Stimulated activated CD8-positive, alpha-beta memory T cell treated with anti-CD3 and anti-CD28 coated beads, Interleukin-2, amount 100 ng/mL, for 1 hour (primary cell): ENCODE measurements at places on chromosomes 5 and 9.

GRCh38 chr5:136185974-136186665, 6.8 kb downstream of the SMIM32 start:
- no peak for DNase-seq

GRCh38 chr9:91117959-91118703, 243.6 kb downstream of the AUH start:
- DNase-seq, result no peak

DNA sequence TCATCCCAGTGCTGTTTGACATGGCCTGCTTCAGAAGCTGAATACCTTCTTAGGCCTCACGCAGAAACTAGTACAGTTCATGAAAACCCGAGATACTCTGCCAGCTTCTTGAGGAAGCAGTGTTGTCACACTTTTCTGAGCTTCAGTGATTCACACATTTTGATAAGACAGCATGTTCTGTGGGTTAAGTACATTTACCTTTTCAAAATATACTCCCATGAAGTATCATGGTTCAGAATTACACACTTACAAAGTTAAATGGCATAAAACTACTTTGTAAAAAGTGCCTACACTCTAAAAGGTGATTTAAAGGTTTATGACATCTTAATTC, 56.9 kb downstream of the VCAN start:
- no peak for DNase-seq

GRCh38 chr5:16855485-16855884, 80.6 kb downstream of the MYO10 start:
- no peak for DNase-seq

- no peak for DNase-seq
These were observed 134.6 kb upstream of the TUT7 start for GRCh38 chr9:86488794-86489193.

DNA sequence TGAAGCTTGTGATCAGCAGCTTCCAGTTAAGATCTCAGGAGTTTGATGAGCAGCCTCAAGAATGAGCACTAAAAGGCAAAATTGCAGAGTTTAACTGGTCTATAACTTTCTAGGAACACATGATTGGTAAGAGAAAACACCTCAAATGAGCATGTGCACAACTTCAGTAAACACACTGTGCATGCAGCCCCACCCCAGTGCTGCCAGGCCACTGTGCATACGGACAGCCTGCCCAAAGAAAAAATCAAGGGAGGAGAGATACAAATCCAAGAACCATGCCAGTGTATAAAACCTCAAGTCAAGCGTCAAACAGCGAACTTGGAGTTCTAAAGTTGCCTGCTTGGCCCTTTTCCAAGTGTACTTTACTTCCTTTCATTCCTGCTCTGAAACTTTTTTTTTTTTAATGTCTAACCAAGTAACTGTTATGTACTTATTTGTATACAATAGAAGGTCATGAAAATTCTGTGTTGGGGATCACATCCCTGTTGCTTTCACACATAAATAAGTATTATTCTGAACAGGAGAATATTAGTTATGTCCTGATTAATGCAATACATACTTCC, 125.6 kb upstream of the TSLP start:
- no peak for DNase-seq

GRCh38 chr5:88144219-88145001, 124.2 kb downstream of the TMEM161B start:
- DNase-seq, result no peak

GRCh38 chr5:178632285-178632684, 5.4 kb upstream of the CLK4 start:
- no peak for DNase-seq

DNA sequence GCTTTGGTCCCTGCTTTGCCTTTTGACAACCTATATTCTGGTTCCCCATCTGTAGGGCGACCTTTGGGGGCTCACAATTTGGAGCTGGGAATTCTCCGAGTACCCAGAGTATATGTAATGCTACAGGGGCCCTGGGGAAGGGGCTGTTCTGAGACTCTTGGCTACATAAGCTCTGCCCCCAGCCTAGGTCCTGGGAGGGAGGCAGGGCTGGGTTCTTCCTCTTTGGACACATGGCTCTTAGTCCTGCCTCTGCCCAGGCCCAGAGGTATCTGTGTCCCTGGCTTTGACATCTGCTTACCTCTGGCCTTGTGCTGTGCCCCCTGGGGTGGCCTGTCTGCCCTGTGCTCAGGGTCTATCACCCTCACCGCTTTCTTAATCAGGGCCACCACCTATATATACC, 181.6 kb downstream of the CACNA1B start:
- DNase-seq, result no peak

- DNase-seq, result no peak
These were observed 343.4 kb upstream of the CDH6 start for GRCh38 chr5:30849931-30850710.

DNA sequence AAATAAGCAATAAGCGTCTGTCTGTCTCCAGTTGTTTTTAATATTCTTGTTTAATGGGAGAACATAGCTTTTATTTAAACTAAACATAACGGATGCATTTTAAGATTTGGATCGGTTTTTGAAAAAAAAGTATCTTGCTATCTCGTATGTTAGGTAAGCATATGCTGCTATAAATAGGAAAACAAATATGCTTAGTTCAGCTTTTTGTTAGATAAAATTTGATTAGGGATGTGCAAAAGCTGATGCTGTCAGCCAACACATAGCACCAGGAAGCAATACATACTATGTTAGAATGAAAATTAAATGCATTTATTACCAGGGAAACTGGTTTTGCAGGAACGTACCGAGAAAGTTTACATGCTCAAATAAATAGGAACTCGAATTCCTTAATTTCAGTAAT, 843.1 kb upstream of the WWC1 start:
- DNase-seq, result no peak

DNA sequence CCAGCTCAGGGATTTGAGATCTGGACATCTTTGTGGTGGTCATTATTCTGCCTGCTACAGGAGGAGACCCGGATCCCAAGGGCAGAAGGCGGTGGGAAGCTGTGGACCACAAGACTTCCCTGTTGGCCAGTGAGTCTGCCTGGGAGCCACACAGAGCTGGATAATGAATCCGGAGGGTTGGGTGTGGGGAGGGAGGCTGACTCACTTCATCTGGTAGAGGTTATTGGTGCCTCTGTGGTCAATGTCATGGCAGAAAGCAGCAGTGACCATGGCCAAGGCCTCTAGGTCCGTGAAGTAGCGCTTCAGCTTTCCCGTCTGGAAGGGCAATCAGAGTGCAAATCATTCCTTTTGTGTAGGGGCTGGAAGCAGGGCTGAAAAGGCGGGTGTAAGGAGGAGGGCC, 58.5 kb downstream of the PDE6A start:
- no peak for DNase-seq

DNA sequence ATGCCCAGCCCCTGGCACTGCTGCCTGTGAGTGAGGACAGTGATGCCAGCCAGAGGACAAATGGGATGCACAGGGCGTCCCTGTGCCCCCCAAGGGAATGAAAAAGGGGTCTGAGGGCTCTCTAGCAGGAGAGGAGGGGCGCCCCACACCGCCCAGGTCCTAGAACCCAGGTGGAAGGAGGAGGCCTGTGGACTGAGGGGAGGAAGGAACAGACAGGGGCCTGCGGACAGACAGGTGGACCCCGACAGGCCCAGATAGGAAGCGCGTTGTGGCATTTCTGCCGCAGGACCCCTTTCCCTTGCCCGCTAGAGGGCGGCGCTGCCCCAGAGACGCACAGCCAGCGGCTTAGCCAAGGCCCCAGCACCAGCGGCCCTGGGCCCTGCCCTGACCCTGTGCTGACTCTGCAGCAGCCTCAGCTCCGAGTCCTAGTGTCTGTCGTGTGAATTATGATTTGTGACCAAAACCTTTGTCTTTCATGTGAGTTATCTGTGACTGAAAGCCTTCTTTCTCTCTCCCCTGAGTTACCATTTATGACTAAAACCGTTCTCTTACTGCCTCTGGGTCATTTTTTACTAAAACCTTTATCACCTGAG, 30.7 kb downstream of the TRIP13 start:
- DNase-seq, result peak; percentile 38

DNA sequence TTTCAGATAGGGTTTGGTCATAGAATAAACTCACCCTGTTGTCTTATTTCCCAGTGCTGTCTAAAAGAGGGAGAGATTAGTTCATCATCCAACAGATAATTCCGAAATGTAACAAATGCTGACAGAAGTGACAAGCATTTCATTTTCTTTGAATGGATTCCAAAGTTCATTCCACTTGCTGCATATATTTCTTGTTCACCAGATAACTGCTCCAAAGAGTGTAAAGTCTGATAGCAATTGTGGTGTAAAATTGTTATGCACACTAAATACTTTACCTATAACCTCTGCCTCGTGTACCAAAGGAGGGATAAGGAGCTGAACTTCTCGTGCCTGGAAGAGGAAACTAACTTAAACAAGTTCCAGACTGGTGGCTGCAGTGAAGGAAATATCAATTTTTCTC, 290.0 kb upstream of the ADAMTSL1 start:
- no peak for DNase-seq

DNA sequence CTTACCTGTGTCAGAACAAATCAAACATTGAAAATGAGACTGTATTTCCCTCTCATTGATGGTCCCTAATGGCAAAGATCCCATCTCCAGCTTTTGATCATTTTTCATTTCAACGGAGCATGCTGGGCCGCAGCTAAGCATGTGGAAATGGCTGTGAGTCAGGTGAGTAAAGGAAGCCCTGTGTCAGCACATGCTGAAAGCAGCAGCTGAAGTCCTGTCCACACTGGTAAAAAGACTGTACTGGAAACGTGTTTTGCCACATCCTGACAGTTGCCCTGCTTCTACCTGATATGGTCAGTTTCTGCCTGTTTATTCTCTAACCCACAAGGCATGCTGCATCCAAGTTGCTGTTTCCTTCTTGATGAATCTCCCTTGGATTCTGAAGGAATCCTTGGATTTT, 330.1 kb downstream of the EFNA5 start:
- DNase-seq, result no peak

- no peak for DNase-seq
These were observed 945.2 kb upstream of the PTPRD start for GRCh38 chr9:11558043-11558442.

GRCh38 chr5:139881143-139881733, 85.6 kb downstream of the PSD2 start:
- DNase-seq, result no peak

DNA sequence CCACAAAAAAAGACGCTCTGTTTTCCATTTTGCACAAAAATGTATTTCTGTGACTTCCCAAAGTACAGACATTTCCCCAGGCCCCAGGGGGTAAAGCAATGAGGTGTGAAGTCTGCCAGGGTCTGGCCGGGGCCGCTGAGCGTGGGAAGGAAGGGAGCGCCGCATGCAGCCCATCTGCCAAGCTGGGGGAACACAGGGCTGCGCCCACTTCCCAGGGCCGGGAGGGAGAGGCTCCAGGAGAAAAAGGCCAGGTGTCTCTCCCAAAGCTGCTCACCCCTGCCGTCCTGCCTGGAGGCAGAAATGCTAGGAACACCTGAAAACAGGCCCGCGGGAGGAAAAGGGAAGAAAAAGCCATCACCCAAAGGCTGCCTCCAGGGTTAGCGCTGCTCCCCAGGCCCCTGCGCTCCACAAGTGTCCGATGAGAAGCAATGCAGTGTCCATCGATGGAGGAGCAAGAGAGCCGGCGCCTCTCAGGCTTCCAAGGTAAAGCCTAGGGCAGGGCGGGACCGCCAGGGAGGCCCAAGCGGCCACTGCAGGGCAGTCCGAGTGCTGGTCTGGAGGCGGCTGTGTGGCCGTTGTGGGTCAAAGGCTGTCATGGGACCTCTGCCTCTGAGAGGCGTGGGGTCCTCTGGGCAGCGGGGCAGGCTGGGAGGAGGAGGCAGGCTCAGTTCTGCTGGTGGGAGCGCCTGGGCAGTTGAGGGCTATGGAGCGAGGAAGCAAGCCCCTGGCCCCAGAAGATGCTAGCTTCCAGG, 6.0 kb upstream of the ZDHHC12 start:
- DNase-seq, result no peak

GRCh38 chr5:34666392-34667080, 10.4 kb downstream of the RAI14 start:
- no peak for DNase-seq

GRCh38 chr5:180336234-180337020, 16.7 kb downstream of the GFPT2 start:
- no peak for DNase-seq

GRCh38 chr5:119285070-119285916, 70.5 kb upstream of the TNFAIP8 start:
- DNase-seq, result no peak

DNA sequence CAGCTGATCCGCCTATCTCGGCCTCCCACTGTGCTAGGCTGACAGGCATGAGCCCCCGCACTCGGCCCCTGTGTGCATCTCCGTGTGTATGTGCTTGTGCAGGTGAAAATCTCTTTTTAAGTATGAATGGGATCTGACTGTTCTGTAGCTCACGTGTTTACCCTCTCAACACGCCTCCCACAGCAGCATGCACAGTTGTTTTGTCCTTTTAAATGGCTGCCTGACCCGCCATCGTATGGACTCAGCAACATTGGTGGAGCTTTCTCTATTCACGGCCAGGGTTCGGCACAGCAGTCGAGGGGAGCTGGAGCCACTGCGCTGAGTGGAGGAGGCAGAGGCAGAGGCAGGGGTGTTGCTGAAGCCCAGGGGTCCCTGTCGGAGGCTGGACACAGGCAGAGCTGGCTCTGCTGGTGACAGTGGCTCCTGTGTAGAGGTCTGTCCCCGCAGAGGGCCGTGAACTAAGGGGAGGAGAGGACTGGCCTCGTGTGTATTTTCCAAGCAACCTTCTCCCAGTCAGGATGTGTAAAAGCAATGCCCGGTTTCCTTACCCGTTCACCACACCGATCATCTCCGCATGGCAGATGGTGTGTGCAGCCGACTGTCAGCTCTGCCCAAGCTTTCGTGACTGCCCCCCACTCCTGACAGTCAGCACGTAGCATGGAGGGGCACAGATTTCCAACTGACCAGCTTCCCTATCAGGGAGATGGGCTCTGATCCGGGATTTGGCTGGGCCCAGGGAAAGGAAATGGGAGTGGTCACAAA, 37.3 kb downstream of the MRPL36 start:
- DNase-seq, result no peak

- DNase-seq, result no peak
These were observed 257.6 kb upstream of the POU5F2 start for GRCh38 chr5:93998951-93999455.

- DNase-seq, result no peak
These were observed 112.0 kb downstream of the RXRA start for GRCh38 chr9:134438195-134438788.

GRCh38 chr5:33423018-33423630, 17.6 kb upstream of the TARS1 start:
- no peak for DNase-seq

DNA sequence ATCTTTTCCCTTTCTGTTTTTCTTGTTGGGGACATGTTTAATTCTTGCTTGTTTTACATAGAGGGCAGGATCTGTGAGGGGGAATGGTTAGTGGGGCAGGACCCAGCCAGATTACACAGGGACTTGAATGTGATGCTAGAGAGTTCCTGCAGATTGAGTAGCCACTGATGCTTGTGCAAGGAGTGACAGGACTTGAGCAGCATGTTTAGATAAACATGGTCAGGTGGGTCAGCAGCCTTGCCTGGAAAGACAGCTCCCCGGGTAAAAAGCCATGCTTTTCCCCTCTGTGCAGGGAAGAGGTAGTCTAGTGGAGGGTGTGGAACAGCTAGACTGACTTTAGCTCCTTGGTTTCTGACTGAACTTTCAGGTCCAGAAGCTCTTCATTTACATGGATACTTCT, 261.2 kb downstream of the AOPEP start:
- DNase-seq, result no peak
